ENCODE measurements at places on chromosomes 1 and 21. TPM values are rescaled to one million over a fixed set of nuclear protein-coding genes. Genes with fewer than 3 reads are reported as not detected.

Gene TENT5C
- polyA plus RNA-seq, result 2.0 TPM

Gene TCHHL1
- not detected for polyA plus RNA-seq

Gene EVA1C
- polyA plus RNA-seq, result 10.4 TPM

Gene GJA4
- 14.3 TPM for polyA plus RNA-seq

Gene NBPF4
- polyA plus RNA-seq, result 0.15 TPM
